Fibroblast of lung (primary cell): ENCODE measurements at places on chromosomes 12 and 14. TPM values are rescaled to one million over a fixed set of nuclear protein-coding genes. Genes with fewer than 3 reads are reported as not detected.

Gene RNU4-1
- total RNA-seq: under 0.01 TPM in 2 replicates

Gene PHETA1
- 3.8 and 4.1 TPM in 2 replicates for total RNA-seq

Gene ASIC1
- 1.7 and 1.8 TPM in 2 replicates for total RNA-seq

Gene FAM222A
- total RNA-seq: under 0.01 TPM in 1 of 2 replicates, not detected in the other

Gene TRIM9
- 0.50 and 0.51 TPM in 2 replicates for total RNA-seq

Gene TAS2R50
- 1.3 and 2.3 TPM in 2 replicates for total RNA-seq

Gene IAPP
- not detected in 2 replicates for total RNA-seq

DNA sequence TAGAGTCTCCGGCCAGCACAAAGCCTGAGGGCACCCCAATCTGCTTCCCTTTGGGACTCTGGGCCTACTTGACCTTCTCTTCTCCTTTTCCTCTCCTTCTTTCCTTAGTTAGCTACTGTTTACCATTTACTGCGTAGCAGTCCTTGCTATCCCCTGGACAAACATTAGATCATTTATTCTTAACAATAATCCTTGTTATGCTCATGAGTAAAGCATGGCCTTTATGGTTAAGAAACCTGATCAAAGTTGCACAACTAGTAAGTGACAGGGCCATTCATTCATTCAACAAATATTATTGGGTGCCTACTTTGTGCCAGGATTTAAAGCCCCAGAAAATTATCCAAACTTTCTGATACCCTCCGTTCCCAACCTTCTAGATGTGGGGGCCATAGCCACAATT lies 3.2 kb upstream of the HDAC7 start:
- no peak for DNase-seq

DNA sequence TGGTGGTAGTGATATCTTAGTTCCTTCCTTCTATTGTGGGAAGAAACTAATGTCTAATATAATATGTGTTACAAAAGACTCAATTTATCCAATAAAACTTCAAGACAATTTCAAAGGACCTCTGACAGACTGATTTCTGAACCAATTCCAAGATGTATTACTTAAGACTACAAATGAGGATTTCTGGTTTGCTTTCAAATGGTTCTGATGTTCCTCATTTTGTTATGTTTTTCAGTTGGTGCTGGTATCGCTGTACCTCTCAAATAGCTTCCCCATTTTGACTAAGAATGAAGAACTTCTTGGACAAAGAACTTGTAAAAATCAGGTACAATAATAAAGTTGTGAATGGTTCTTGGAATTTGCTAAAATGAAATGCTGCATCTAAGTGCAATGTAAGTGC lies 19.4 kb upstream of the MBIP start:
- DNase-seq: no peak

- no peak for DNase-seq
These were observed 117.5 kb downstream of the VRK1 start for GRCh38 chr14:96914571-96915128.

DNA sequence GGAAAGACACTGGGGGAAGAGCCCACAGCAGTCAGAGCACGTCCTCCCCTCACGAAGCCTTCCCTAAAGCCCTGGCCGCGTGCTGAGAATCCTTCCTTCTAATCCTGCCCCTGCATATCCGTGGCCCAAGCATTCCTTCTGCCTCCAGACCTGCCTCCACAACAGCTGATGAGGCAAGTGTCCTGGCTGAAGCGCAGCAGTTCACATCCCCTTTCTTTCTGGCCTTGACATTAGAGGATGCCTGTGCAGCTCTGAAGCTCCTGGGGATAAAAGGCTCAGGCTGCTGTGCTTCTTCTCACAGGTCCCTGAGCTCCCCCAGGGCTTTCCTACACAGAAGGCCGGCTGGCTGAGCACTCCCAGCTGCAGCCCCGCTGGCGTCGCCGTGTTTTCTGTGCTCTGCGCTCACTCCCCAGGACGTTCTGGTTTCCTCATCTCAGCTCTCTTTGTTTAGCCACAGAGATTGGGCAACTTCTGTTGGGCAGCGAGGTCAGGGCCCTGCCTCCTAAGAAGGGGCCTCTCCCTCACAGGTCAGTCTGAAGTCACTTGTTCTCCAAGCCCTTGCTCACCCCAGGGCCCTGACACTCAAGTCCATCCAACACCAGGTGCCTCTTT lies 45.8 kb downstream of the NINJ2 start:
- DNase-seq: no peak

GRCh38 chr12:57907281-57907680 lies 34.1 kb upstream of the ATP23 start:
- DNase-seq: no peak

DNA sequence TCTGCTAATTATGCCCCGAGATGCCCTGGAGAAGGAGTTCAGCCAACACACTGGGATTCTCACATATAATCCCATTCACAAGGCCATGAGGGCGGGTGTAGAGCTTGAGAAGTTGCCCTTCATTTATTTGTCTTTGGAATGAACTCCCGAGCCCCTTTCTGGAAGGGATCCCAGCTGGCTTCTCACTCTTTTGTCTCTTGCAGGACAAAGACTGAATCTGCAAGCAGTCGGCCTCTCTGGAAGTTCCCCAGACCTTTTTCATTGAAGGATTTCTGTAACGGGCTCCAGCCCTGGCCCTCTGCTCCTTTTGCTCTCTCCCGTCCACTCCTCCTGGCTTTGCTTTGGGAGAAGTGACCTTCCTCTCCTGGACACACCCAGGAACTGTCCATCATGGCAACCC lies 163.3 kb upstream of the SFSWAP start:
- no peak for DNase-seq

GRCh38 chr14:64673316-64673715 lies 30.9 kb upstream of the PLEKHG3 start:
- DNase-seq: no peak

GRCh38 chr14:73258845-73259611 lies 21.7 kb downstream of the PAPLN start:
- no peak for DNase-seq

DNA sequence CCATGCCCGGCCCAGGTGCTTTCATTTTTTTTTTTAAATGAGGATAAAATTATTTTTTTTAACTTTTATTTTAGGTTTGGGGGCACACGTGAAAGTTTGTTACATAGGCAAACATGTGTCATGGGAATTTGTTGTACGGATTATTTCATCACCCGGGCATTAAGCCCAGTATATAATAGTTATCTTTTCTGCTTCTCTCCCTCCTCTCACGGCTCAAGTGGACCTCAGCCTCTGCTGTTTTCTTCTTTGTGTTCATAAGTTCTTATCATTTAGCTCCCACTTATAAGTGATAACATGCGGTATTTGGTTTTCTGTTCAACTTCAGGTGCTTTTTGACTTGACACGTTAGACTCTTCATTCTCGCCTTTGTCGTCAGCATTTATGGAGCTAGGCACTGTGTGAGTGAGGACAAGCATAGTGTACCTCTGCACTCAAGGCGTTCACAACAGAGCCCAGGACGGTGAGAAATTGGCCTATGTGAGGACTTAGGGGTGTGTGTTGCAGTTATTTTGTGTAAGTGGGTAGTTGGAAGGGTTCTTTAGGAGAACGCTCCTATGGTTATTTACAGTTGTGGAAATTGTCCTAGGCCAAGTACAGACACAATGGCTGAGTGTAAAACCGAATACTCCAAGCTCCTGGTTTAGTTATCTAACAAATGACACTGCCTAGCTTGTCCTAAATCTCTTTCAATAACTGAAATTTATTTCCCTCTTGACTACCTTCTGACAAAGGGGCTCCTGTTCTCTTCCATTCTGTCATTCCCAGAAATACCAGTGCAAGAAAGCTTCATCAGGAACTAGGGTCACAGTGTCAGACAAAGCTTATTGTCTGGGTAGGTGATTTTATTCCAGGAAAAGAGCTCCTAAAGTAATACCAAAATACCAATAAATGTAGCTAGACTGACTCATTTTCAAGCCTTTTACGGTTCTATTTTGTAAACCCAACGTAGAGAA lies 200.5 kb upstream of the PRICKLE1 start:
- peak; percentile 23 for DNase-seq

DNA sequence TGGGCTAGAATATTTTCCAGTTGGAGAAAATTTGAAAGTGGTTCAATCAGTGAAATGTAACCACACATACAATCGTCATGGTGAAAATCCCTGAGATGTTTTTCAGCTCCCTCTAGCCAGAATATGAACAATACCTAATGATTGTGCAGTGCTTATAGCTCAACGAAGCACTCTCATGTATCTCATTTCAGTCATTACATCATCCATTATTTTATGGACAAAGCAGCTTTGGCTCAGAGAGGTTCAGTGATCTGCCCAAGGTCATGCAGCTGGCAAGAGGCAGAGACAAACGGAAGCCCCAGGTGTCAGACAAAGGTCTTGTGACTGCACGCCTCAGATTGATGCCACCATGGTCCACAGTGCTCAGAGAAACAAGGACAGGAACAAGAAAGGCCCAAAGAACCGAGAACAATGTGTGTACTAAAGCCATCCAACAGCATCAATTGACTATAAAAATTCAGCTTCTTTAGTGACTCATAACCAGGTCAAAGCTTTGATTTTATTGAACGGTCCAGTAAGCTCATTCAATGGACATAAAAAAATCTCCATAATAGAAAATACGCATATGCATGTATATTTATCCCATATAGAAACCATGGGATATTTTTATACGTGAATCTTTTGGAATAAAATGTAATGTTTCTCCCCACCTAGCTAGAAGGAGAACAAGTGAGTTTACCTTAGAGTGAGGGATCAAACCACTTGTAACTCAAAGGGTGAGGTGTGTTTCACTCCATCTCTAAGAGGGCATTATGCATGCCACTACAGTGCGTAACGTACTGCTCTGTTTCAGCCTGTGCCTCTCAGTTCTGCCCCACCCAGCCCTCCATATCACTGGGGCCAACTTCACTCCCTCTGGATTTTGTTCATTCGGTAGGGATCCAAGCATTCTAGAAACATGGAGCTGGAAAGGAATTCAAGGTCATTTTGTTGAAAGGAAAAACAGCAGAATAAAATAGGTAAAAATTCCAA lies 141.8 kb downstream of the GRIN2B start:
- DNase-seq: no peak

DNA sequence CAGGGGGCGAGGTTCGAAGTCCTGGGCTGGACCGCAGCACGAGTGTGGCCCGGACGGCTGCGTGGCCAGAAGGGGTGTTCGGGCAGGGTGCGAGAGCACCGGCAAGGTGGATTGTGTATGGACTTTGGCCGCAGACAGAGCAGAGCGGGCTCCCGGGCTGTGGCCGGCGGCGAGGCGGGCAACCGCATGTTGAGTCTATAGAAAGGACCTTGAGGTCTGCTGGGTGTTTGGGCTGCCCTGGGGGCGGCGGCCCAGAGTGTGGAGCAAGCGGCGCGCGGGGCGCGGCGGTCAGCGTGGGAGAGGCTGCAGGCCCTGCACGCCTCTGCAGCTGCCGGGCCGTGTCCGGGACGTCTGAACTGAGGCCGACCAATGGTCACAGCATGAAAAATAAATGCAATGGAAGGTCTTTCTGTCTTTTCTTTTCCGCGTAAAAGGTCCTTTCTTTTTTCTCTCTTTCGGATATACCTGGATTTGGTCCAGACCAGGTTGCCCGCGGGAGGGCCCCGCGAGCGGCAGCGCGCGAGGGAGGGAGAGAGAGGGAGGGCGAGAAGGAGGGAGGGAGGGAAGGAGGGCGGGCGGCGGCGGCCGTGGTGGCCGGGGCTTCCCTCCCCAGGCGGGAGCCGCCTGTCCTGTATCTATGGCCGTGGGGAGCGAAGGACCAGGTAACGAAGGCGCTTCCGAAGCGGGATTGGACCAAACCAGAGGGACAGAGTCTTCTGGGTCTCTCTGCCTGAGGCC lies 5.5 kb upstream of the HOXC9 start:
- no peak for DNase-seq

DNA sequence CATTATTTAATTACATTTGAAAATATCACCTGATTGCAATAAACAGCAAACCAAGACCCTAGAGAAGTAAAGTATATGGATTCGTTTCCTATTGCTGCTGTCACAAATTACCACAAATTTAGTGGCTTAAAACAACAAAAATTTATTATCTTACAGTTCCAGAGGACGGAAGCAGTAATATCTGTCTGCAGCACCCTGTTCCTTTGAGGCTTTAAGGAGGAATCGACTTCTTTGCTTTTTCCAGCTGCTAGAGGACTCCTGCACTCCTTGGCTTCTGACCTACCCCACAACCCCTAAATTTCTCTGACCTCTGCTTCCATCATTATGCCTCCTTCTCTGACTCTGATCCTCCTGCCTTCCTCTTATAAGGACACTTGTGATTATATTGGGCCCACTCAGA lies 23.8 kb upstream of the PPM1A start:
- no peak for DNase-seq

- DNase-seq: no peak
These were observed 803.2 kb downstream of the SLC16A7 start for GRCh38 chr12:60399064-60399463.

GRCh38 chr14:54275997-54276725 lies 120.6 kb upstream of the CDKN3 start:
- no peak for DNase-seq

GRCh38 chr14:74360163-74360562 lies 11.9 kb downstream of the VRTN start:
- no peak for DNase-seq

GRCh38 chr12:100337727-100338126 lies 19.1 kb upstream of the SLC17A8 start:
- DNase-seq: no peak

DNA sequence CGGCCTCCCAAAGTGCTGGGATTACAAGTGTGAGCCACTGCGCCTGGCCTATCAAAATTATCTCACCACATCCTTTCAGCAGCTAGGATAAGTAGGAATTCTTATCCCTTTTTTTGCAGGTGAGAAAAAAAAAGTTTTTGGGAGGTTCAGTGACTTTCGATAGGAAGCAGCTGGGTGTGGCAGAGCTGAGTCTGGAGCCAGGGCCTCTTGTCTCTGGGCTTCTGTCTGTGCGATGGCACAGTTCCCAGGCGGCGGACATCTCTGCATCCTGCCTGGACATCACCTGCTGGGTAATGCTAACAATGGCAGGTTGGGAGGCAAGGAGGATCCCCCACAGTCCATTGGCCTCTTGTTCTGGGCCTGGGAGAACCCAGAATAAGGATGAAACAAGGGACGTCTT lies 12.5 kb downstream of the NRXN3 start:
- no peak for DNase-seq

- DNase-seq: peak; percentile 96
These were observed 51.2 kb downstream of the ATF7IP start for GRCh38 chr12:14416658-14417057.

DNA sequence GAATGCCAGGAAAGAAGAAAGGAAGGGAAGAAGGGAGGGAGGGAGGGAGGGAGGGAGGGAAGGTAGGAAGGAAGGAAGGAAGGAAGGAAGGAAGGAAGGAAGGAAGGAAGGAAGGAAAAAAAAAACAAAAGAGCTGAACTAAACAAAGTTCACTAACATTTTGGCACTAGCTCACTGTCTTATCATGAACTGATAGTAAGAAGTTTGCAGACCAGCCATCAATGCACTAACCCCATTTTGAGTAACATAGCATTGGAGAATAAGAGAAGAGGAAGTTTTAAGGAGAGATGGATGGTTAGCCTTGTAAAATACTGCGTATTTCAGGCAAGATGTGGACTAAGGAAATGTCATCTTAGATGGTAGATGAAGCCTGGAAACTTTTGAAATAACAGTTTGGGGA lies 1136.0 kb downstream of the FLRT2 start:
- DNase-seq: no peak
